ENCODE measurements at places on chromosomes 2 and 18.

DNA sequence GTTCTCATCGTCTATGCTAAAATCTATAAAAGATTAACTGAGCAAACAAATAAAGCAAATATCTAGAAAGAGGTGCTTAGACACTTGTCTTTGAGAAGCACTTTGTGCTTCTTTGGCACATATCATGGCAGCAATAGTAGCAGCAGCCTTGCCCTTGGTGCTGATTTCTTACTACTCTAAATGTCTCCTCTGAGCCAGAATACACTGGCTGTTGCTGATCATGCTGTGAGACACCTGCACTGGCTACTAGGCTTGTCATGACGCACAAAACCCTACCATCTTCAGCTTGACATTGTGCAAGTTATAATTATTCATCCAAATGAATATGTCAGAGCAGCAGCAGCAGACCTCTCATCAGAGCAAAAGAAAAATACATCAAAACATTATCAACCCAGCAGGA lies 46.7 kb downstream of the FANCL start:
- DNase-seq, result no peak

GRCh38 chr2:207525296-207525695 lies 4.5 kb upstream of the CREB1 start:
- DNase-seq, result no peak

DNA sequence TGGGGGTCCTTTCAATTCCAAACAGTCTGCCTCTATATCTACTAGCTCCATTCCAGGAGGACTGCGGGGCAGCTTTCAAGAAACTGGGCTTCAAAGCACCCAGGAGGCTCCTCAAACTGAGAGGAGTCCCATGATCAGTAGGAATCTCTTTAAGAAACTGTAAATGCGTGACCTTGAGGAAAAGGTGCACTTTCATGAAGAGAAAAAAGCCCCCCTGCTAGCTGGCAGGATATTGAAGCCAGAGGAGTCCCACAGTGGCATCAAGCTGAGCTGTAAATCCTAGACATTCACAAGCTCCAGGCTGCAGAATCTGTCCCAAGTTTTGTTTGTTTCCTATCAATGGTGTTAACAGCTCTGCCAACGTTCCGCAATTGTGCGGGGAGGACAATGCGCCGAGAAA lies 790.1 kb downstream of the SLC4A3 start:
- no peak for DNase-seq

DNA sequence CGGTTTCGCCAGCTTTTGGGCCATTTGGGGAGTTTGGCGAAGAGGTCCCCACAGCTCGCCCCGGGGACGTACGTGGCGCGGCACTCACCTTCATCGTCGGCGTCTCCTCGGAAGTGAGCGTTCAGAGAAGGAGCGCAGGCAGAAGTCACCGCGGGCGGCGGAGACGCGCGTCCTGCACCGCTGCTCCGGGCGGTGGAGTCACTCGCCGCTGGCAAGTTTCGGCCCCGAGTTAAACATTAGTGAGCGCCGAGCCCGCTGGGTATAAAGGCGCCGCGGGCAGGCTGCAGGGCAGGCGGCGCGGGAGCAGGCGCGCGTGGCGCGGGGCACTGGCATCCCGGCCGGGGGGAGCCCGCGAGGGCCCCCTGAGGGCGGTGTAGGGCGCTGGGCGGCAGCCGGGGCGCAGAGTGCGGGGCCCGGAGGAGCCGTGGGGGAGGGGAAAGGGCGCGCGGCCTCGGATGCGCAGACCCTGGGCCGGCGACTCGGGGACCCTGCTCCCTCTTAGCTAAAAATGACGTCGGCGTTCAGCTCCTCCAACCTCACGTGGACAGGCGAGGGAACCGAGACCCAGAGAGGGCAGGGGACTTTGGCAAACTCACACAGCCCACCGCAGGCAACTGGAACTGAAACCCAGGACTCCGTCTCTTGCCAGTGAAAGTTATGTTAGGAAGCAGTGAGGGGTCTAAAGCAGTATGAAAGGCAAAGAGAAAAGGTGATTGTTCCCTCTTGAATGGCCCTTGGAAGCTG lies at the start of gene DPP4:
Gene DPP4, minus strand, starts transcription at position 328 of the 744 bp plus-strand sequence. Its CDS starts 234 bp downstream, at position 94.
- no peak for DNase-seq

DNA sequence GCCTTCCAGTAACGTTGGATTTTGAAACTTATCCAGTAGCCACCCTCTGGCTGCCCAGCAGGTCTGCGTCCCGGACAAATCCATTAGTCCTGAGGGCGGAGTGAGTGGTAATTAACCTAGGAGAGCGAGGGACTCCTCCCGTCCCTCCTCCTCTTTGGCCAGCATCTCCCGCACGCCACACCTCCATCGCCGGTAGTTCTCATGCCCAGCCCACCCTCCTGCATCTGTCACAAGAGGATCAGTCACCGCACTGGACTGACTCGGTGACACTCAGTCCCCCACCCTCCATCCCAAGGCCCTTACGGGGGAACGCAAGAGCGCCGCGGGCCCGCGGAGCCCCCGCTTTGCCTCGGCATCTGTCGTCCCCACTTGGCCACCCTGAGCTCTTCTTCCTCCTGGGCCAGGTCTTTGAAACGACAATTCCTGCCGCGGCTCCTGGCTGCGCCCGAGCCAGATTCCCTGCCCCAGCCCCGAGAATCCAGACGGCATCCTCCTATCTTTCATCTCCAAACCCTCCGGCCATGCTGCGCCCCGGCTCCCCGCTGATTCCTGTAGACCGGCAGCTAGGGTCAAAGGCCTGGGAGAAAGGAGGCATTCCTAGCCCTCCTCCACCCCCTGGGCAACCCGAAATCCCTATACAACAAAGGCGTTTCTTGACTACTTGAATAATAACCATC lies 77.5 kb downstream of the EIF2AK3 start:
- DNase-seq, result no peak

- DNase-seq, result no peak
Measured at GRCh38 chr2:240912878-240913809, 7.0 kb downstream of the CROCC2 start.

DNA sequence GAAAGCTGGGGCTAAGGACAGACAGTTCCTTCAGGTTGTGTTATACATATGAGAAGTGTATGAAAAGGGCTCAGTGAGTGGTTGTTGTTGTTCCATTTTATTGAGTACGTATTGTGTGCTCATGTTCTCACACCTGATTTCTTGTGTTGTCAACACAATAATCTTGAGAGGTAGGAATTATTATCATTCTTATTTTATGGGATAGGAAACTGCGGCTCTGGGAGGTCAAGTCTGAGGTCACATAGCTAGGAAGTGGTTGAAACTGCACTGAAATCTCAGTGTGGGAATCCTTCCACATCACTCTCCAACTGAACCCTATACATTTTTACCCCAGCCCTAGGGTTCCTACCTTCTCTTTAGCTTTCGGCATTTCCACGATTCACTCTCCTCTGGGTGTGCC lies 124.2 kb upstream of the CXCR4 start:
- no peak for DNase-seq

GRCh38 chr18:58095655-58096054 lies 51.6 kb downstream of the NEDD4L start:
- DNase-seq, result no peak

GRCh38 chr18:69897397-69898108 lies 50.1 kb downstream of the CD226 start:
- no peak for DNase-seq

DNA sequence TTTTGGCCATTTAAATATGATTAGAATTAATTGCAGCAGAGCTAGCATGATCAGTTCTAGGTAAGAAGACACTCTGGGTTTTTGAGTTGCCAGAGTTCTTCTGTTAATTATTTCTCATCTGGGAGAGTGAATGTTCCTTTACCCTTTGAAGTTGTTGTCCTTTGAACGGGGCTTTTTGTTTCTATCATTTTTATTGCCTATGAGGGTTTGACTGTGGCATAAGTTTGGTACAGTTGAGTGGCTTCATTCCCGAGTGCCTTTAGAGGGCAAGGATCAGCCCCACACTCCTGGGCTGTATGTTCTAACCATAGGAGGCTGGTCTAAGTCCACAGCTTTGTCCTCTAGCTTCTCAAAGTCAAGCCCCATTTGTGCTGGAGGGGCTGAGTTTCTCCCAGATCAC lies 804.3 kb downstream of the KCNJ3 start:
- DNase-seq, result no peak

GRCh38 chr2:236872981-236873380 lies 212.7 kb upstream of the COPS8 start:
- no peak for DNase-seq

DNA sequence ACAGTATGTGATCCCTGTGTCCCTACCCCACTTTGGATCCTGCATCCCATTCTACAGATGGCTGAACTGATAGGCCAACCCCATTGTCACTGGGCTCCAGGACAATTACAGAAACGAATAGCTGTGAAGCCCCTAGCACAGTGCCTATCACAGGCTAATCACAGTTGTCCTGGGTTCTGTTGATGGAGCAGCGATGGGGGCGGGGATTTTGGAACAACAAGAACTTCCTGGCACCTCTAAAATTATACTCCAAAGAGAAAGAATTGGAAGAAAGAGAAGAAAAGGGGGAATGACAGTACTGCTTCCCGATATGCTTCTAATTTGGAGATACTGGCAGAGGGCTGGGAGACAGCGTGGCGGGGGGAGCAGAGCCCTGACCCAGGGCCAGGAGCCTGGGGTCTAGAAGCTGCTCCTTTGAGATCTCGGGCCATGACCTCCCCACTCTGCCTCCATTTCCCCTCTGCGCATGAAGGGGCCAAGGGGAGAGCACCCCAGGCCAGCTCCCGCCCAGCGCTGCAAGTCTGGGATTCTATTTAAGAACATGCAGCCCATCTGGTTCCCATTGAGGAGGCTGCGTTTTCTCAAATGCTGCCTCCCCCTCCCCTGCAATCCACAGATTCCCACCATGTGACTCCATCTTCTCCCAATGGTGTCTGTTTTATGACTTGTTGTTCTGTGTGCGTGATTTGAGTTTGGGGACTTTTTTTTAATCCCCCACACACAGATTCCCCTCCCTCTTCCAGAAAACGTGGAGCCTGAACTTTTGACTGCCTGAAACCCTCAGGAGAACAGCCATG lies 202.7 kb downstream of the CYP26B1 start:
- no peak for DNase-seq

DNA sequence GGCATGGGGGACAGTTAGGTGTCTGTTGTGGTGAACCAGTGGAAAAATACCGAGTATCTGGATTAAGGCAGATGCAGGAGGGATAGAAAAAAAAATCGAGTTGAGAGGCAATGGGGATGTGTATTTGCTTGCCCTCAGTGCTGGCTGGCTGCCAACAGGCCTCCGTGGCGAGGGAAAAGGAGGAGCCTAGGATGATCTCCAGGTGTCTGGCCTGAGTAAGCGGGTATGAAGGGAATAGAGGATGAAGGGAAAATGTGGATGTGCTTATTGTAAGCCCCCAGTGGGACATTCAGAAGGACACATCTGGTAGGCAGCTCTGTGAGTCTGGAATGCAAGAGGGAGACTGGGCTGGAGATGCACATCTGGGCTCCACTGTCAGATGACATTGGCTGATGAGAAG lies 22.8 kb downstream of the KCNS3 start:
- DNase-seq, result no peak

- DNase-seq, result no peak
Measured at GRCh38 chr18:76450452-76451395, 44.3 kb downstream of the ZNF516 start.

DNA sequence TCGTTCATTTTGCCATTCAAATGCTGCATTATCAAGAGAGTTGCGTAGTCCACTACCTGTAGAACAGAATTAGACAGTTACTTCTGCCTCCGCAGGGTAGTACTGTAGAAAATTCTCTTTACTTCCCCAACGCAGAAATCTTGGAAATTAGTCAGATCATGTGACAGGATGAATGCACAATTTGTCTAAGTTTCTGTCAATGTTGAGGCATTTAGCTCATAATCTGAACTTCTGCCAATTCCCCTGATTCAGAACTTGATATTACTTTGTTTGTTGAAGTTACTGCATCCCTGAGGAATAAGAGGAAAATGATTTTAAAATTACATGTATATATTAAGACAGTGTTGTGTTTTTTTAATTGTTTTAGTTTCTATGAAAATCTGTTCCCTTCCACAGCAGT lies 83.4 kb downstream of the TTC27 start:
- peak; percentile 58 for DNase-seq

GRCh38 chr2:26615336-26615859 lies 25.8 kb downstream of the CIB4 start:
- DNase-seq, result no peak

DNA sequence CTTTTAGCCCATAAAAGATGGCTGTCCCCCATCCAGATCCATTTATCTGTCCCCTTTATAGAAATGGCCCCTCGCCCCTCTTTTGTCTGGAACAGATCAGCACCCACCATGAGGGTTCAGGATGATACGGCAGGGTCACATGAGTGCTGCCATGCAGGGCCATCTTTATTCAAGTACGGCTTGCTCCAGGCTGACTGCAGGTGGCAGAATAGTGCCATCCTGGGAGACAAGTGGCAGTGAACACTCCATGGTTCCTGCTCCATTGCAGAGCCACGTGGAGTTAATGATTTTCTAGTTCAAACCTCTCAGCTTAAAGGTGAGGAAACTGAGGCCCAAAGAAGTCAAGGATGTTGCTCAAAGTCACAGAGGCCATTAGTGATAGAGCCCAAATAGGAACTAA lies 180.6 kb downstream of the CLIP4 start:
- no peak for DNase-seq

DNA sequence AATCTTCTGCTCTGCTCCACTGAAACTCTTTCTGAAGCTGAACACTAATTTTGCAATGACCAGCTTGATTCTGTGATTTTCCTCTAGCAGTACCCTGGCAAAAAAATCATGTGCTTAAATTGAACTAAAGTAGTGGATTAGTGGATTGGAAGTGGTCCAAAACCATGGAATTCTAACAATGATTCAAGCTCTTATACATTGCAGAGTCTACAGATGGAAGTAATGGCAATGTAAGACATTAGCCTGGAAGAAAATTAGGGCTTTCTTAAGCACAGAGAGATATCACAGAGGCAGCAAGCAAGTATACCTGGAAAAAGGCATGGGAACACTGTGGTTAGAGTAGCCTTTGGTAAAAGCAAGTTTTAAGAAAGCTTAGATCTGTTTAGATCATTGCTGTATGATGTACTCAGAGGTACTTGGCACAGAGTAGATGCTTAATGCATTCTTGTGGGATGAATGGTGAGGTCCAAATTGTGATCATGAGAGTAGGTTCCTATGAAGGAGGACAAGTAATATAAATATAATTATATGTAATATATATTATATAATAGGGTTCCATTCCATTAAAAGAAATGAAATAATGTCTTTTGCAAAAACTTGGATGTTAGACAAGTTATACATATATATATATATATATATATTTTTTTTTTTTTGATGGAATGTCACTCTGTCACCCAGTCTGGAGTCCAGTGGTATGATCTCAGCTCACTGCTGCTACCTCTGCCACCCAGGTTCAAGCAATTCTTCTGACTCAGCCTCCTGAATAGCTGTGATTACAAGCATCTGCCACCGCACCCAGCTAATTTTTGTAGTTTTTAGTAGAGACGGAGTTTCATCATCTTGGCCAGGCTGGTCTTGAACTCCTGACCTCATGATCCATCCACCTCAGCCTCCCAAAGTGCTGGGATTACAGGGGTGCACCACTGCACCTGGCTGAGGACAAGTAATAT lies 172.2 kb upstream of the SCN7A start:
- DNase-seq, result no peak

- no peak for DNase-seq
Measured at GRCh38 chr2:42673989-42674579, 89.9 kb downstream of the OXER1 start.

GRCh38 chr18:8525692-8526091 lies 83.5 kb upstream of the RAB12 start:
- no peak for DNase-seq

All from RKO (cell line).